ENCODE measurements at places on chromosomes 6 and 20.

DNA sequence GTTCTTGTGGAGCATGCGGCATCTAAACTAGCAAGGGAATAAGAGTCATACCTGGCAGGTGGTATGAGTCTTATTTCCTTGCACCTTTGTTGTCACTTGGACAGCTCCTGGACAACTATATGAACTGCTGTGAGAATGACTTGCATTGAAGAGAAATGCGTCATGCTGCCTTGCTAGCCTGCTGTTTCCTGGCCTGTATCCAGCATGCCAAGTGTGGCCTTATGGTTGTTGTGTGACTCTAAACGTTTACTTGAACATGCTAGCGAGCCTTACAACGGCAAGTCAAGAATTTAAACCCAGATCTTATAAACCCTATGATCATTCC lies 90.4 kb downstream of the CEP162 start:
- no peak for DNase-seq

DNA sequence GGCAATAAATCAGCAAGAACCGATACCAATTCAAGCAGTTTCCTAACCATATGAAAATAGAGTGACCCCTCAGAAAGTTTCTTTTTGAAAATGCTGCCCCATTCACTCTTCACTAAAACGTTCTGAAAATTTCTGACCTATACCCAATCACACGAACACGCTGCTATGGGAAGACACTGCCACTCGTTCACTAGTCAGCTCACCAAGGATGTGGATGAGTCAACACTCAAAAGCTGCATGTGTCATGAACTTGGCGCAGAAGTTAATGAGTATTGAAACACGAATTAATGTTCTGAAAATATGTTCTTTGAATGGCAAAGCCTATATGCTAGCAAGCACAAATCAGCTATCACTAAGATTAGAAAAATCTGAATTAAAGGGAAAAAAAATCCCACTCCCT lies 84.2 kb downstream of the PREP start:
- no peak for DNase-seq

- peak; percentile 76 for DNase-seq
Measured at GRCh38 chr20:36919715-36920333, 31.7 kb downstream of the SAMHD1 start.

GRCh38 chr6:57297505-57297904 lies 19.9 kb upstream of the PRIM2 start:
- DNase-seq: no peak

DNA sequence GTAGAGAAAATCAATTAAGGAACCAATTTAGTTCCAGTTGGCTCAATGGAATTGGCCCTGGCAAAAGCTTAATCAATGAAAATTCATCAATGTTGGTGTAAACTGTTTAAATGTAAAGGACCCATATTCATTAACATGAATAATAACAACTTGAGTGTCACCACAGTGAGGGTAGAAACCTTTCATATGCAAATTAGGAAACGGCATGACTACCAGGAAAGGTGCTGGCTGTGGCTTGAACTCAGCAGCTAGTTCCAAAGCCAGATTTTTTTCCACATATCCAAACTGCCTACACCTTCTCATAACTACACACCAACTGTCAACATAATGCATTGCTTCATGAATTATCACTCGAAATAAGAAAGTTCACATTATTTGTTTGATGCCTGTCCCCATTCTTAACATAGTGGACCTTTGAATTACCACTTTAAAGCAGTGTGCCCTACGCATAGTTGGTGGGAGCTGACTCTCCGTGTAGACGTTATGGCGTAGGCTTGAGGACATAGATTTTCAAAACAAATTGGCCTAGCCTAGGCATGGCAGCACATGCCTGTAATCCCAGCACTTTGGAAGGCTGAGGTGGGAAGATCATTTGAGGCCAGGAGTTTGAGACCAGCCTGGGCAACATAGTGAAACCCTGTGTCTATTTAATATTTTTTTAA lies 19.7 kb downstream of the PBOV1 start:
- no peak for DNase-seq

GRCh38 chr20:13856354-13856753 lies 71.5 kb downstream of the NDUFAF5 start:
- DNase-seq: no peak

DNA sequence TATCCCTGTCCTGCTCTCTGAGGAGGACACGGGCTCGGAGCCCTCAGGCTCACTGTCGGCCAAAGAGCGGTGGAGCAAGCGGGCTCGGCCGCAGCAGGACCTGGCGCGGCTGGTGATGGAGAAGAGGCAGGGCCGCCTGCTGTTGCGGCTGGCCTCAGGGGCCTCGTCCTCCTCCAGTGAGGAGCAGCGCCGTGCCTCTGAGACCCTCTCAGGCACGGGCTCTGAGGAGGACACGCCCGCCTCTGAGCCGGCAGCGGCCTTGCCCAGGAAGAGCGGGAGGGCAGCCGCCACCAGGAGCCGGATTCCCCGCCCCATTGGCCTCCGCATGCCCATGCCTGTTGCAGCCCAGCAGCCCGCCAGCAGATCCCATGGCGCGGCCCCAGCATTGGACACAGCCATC lies 14.2 kb upstream of the SLC22A7 start:
- no peak for DNase-seq

- no peak for DNase-seq
Measured at GRCh38 chr20:6802227-6802626, 34.7 kb downstream of the BMP2 start.

DNA sequence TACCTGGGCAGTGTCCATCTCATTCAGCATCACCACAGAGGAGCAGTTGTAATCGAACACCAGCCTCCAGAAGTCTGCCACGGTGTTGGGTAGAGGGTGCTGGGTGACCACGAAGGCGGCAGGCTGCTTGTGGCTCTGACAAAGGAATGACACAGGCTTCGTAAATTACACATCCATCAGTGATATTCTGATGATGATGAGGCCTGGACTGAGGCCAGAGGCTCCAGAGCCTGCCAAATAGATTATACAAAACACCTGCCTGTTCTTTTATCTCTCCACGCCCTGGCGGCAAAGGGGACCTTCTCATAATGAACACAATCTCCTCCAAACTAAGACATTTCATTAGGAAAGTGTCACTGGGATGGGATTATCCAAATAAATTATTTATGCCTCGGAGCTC lies 480.2 kb upstream of the CHD6 start:
- no peak for DNase-seq

DNA sequence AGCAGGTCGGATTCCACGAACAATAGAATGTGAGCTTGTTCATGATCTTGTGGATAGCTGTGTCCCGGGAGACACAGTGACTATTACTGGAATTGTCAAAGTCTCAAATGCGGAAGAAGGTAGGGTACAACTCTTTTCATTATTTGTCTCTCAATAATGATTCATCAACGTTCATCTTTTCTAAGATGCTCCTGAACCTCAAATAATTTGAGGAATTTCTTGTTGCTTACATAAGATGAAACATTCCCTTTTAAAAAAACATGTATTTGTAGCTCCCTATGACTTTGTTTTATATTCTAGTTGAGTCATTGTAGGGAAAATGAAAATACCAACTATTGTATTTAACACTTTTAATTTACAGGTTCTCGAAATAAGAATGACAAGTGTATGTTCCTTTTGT lies 17.0 kb downstream of the MCM8 start:
- no peak for DNase-seq

DNA sequence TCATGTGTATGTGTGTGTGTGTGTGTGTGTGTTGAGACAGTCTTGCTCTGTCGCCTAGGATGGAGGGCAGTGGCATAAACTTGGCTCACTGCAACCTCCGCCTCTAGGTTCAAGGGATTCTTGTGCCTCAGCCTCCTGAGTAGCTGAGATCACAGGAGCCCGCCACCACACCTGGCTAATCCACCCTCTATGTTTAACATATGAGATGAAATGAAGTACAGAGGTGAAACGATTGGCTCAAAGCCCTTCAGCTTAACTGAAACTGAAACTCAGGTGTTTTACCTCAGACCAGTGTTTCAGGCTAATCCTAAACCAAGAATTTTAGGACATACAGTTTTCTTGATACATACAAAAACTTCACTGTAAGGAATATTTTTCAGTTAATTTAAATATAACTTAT lies 167.3 kb downstream of the KCNQ5 start:
- DNase-seq: no peak

DNA sequence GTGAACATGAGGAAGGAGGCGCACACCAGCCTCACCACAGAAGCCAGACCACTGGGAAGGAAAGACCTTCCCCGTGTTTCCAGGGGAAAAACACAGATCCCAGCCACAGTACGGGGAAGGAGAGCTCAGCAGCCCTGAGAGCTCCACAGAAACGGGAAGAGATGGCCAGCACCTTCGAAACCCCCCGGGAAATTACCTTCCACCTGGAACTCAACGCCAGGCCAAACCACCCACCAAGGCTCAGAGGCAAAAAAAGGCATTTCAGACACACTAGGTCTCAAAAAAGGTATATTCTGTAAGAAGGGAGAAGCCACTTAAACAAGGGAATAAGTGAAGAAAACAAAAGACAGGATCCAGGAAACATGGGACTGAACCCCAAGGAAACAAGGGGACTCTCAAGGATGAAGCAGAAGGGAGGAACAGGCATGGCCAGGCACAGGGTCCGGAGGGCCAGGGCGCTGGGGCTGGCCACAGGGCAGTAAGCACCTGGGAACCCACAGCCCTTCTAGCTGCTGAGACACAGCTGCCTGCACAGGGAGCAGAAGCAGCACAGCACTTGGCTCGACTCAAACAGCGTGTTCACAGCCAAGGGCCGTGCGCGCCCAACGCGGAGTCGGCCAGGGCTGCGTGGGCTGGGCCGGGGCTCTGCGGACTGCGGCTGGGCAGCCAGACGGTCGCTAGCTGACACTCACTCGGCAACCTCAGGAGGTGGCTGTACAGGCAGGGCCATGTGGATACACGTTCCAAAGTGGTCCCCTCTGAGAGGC lies 44.6 kb downstream of the TAF4 start:
- no peak for DNase-seq

GRCh38 chr20:49850463-49851230 lies 38.0 kb downstream of the SLC9A8 start:
- no peak for DNase-seq

DNA sequence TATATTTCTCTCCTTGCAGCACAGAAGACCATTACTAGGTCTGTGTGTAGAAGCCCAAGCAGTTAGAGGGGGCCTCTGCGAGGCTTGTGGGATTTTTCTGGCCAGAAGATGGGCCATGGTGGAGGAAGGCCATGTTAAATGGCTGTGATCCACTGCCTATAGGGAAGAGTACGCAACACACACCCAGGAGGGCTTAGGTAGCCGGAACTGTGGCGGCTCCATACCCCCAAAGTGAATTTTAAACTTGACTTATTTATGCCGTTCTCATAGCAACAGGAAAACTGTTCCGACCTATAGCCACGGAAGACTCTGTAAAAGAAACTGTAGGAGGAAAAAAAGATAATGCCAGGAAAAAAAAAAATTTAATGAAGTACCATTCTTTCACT lies 69.5 kb downstream of the SLX4IP start:
- DNase-seq: no peak

GRCh38 chr20:43948455-43948854 lies 33.8 kb downstream of the TOX2 start:
- no peak for DNase-seq

GRCh38 chr6:90194371-90194841 lies 102.2 kb downstream of the BACH2 start:
- no peak for DNase-seq

- DNase-seq: no peak
Measured at GRCh38 chr20:47280228-47280627, 76.3 kb downstream of the ZMYND8 start.

DNA sequence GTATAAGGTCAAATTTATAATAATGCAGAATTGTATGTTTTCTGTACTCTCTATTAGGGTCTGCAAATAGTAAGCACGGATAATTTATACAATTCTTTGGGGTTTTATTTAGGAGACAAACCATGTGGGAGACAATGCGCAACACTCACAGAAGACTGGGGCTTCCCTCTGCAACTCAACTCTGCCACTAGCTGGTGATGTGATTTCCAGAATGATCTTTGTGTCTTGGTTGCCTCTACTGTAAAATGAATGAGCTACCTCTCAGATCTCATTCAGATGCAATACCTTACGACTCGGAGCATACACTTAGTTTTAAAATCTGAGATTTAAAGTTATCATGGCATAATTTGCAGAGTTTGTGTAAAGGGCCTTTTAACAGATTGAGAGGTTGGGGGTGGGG lies 6.4 kb downstream of the MAN1A1 start:
- no peak for DNase-seq

DNA sequence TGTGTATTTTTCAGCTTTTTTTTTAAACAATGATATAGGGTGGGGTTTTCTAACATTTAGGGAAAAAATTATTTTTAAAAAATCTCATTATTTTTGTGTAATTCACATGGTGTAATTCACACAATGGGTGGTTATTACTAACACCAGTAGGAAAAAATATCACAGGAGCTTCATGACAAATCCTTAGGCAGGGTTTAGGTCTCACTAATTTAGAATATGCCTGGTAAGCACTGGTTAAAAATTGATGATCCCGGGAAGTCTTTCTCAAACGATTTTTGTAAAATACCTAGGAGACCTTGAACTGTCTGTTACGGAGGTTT lies 29.5 kb upstream of the ZNF217 start:
- DNase-seq: no peak

DNA sequence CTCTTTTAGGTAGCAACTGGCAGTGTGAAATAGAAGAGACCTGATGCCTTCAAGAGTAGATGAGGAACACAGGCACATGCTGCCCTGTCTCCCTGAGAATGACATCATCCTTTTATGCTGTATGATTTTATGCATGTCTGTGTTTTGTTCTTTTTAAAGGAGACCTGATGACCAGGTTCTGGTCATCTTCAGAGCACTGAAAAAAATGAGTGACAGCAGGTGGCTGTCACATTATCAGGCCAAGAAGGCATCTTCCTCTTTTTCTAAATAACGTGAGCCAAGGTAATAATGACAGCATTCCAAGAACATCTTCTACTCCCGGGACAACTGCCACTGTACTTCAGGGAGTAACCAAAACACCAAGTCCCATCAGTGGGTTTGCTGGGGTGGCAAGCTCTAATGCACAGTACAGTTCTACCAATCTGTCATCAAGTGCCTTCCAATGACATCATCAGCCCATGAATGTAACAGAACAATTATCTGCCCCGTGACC lies 28.9 kb downstream of the CNKSR3 start:
- no peak for DNase-seq

GRCh38 chr6:165556116-165556843 lies 106.8 kb downstream of the PDE10A start:
- no peak for DNase-seq

DNA sequence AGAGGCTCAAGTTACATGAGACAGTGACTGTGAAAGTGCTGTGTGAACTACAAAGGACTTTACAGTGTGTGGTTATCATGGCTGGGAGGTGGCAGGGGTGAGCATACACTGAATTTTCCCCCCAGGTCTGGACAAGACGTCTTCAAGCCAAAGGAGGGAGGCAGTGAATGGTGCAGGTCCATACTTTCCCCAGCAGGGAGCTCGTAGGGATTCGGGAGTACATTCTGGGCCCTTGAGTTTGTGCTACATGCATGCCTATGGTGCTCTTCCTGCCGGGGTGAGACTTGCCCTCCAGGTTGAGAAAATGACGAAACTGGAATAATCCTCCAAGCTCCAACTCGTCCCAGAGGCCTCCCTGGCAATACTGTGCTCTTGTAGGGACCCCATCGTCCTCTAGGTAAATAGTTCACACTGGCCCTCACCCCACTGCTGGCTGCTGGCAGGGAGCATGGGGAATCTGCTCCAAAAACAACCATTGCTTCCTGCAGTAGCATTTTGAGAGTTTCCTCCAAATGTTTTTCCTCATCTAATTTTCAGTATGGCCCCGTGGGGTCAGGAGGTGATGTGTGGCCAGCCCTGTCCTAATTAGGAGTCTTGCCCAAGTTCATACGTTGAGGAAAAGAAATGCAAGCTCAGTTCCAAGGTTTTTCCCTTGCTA lies 57.6 kb downstream of the ZNF831 start:
- DNase-seq: no peak
